ENCODE measurements at places on chromosomes 13 and 19.

DNA sequence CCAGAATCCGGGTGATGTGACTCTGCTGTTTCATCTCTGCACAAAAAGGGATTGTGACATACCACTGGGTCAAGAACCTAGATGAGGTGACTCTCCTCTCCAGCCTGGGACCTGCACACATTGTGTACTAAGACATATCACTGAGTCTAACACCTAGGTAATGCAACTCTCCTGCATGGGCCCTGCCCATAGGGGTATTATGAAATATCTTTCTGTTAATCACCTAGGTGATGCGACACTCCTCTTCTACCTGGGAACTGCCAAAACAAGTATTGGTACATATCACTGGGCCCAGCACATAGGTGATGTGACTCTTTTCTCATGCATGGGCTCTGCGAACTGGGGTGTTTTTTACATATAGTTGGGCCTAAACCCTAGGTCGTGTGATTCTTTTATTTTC lies 35.5 kb upstream of the ZNF254 start:
- DNase-seq: no peak

- DNase-seq: no peak
These were observed 30.2 kb downstream of the COG6 start for GRCh38 chr13:39685652-39686051.

GRCh38 chr19:44904426-44904994 lies 1.1 kb upstream of the APOE start:
- no peak for DNase-seq

DNA sequence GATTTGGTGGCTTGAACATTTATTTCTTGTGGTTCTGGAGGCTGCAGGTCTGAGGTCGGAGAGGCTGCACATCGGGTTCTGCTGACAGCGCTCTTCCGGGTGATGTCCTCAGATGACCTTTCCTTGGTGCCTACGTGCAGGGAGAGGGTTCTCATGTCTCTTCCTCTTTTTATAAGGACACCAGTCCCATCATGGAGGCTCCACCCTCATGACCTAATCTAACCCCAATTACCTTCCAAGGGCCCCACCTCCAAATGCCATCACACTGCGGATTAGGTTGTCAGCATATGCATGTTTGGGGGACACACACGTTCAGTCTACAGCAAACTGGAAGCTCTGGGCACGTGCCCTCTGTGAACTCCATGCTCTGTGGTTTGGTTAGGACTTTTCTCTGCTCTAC lies 338.6 kb downstream of the FGF9 start:
- no peak for DNase-seq

DNA sequence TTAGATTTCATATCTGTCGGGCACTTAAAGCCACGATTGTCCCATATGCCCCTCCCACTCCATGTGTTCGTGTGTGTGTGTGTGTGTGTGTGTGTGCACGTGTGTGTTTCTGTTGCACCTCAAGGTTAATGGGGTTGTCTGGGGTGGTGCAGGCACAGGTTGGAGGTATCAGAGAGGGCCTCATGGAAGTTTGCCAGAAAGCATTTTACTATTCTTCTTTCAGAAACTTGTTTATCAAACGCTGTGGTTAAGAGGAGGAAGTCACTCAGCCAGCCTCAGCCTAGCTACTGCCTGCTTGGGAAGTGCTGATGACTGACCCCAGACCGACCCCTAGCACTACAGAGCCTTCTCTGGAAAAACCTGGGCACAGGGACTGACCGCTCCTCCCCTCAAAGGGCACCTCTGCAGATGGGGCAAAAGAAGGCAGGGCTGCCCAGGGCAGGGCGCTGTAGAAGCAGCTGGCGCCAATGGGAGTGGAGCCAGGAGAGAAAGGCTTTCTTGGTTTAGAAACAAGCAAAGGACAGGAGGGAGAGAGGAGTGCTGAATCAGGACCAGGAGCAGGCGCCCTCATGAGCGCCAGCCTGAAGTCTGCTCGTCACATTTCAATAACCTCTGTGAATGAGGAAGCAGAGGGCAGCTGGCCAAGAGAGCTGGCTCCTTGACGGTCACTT lies 3.9 kb downstream of the SIAH3 start:
- DNase-seq: peak; percentile 17

- DNase-seq: peak; percentile 27
These were observed 7.3 kb downstream of the PPP6R1 start for GRCh38 chr19:55251341-55252081.

- no peak for DNase-seq
These were observed 9.8 kb upstream of the CNMD start for GRCh38 chr13:52749419-52749818.

- no peak for DNase-seq
These were observed 721.5 kb upstream of the KLHL1 start for GRCh38 chr13:70829748-70830147.

GRCh38 chr13:30700364-30700763 lies 35.0 kb upstream of the ALOX5AP start:
- no peak for DNase-seq

DNA sequence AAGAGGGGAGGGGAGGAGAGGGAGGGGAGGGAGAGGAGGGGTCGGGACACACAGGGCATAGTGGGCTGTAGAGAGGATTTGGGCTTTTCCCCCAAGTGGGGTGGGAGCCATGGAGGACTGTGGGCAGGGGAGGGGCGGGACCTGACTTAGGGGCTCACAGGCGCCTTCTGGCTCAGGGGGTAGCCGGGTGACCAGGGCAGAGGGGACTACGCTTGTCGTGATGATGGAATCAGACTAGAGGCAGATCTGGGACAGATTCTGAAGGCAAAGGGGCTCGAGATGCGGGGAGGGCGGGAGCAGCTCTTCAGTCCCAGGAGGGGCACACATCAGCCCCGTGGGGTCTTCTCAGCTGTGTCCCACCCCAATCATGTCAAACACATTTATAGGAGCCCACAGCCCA lies 13.5 kb downstream of the NDUFA11 start:
- no peak for DNase-seq

- peak; percentile 87 for DNase-seq
These were observed 11.5 kb downstream of the APLP1 start for GRCh38 chr19:35879770-35880317.

DNA sequence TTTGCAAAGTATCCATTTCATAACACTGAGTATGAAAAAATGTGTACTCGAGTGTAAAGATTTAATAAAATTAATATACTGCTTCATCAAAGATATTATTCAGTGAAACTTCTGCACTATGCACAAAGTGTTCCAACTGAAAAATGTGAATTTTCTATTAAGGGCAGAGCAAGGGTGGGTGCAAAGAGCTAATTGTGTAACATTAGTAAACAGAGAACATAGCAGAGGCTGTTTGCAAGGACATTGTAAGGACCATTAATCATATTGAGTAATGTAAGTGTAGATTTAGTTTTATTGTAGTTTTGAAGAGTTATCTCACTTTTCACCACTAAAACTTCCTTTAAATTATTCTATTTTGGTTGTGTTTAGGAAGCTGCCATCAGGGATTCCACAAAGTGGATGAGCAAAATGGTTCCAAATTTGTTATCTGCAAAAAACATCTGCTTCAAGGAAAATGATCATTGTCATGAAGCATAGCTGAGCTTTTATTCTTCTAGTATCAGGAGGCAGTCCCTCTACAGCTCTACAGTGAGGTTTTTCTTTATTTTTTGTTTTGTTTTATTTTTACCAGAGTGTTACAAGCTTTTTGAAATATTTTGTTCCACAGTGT lies 1375.4 kb downstream of the SLITRK1 start:
- DNase-seq: no peak

- no peak for DNase-seq
These were observed 7.4 kb downstream of the PTOV1 start for GRCh38 chr19:49858088-49858985.

DNA sequence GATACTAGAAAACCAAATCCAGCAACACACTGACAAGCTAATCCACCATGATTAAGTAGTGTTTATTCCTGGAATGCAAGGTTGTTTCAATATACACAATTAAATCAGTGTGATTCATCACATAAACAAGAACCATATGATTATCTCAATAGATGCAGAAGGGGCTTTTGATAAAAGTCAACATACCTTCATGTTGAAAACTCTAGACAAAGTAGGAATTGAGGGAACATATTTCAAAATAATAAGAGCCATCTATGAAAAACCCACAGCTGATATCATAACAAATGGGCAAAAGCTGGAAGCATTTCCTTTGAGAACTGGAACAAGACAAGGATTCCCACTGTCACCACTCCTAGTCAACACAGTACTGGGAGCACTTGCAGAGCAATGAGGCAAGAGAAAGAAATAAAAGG lies 213.6 kb upstream of the CSNK1A1L start:
- no peak for DNase-seq

- DNase-seq: no peak
These were observed 480.7 kb downstream of the LMO7 start for GRCh38 chr13:76116751-76117360.

DNA sequence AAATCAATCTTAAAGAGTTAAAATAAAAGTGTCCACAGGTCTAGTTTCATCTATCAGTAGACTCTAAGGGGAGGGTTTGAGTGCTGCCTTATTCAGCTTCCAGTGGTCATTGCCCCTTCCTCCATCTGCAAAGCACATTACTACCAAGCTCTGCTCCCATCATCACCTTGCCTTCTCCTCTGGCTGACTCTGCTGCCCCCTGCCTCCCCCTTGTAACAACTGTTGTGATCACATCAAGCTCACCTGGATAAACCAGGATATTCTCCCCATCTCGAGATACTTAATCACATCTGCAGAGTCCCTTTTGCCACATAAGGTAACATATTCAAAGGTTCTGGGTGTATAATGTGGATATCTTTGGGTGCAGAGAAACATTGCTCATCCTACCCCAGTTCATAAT lies 43.3 kb upstream of the GPC6 start:
- DNase-seq: no peak

DNA sequence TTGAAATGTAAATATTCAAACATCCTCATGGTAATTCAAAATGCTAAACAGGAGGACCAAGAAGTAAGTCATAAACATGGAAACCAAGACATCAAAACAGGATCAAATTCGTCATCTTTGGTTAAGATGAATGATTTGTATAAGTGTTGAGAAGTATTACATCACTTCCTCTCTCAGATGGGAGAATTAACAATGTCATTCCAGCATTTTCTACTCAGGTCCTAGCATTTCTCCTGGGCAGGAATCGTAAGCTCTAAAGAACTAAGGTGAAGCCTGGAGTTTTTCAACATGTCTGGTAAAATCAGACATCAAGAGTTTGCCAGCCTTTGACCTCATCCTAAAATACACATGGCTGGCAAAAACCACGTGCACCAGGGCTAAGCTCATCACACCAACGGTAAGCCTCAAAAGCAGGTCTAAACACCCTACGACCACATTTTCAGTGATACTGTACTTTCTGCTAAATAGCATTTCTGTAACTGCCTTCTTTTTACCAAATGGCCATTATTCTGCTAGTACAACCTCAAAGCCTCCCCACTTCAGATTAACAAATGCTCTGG lies 24.8 kb downstream of the RANBP3 start:
- peak; percentile 36 for DNase-seq

DNA sequence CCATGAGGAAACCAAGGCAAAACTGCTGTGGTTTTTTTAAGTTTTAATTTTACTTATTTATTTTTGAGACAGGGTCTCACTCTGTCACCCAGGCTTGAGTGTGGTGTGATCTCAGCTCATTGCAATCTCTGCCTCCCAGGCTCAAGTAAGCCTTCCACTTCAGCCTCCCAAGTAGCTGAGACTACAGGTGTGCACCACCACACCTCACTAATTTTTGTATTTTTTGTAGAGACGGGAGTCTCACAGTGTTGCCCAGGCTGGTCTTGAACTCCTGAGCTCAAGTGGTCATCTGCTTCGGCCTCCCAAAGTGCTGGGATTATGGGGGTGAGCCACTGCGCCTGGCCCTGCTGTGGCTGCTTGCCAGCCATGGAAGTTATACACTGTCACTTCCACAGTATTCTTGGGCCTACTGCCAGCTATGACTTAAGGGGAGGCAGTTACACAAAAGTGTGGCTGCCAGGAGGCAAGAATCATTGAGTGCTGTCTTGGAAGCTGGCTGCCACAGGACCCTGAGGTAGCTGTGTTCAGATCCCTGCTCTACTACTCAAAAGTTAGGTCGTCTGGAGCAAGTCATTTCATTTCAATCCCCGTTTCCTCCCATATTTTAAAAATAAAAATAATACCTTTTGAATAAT lies 12.7 kb downstream of the FARP1 start:
- peak; percentile 81 for DNase-seq

DNA sequence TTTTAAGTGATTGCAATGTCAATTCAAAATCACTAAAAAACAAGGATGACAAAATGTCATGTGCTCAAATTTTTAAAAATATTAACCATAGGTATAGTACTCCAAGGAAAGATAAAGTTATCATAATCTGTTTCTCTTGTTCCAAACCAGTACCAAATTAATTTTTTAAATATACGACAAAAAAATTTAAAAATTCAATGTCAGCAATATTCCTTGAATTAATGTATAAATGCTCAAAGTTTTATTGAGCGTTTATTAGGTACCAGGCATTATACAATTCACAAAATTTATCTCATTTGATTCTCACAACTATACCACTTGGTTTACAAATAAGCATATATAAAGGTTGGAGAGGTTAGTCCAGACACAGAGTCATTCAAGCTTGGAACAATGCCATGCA lies 64.7 kb downstream of the MYCBP2 start:
- DNase-seq: no peak

DNA sequence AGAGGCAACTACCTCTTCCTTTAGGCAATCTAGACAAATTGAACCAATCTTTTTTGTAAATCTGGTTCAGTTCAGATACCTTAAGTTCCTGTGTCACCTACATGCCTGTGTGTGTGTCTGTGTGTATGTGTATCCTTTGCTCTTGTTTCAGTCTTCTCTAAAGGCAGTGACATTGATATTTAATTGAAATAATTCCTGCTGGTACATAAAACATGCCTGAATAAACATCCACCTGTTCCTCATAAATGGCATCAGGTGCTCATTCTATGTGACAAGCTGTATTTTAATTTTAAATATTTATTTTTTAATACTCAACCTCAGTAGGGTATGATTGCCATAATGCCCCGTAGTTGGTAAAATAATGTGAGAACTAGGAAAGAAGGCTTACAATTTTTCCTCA lies 1606.4 kb upstream of the PRR20A start:
- no peak for DNase-seq

GRCh38 chr13:66222926-66223325 lies 1007.2 kb downstream of the PCDH9 start:
- DNase-seq: no peak

DNA sequence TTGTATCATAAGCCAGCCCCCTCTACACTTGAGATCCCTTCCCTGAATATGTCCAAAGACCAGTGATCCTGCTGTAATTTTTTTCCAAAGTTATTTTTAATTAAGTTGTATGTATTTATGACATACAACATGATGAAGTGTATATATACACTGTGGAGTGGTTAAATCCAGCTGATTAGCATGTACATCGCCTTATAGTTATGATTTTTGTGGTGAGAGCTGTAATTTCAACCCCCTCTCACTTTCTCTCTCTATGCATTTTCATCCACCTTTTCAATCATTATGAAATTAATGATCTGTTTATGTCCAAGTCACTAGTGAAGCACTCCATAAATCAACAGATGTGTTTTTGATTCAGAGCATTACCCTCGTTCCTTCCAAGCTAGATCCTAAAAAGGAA lies 85.3 kb downstream of the KCTD12 start:
- DNase-seq: no peak

All from fibroblast of pulmonary artery (primary cell).